Activated T-cell treated with anti-CD3 and anti-CD28 coated beads for 24 hours (primary cell): ENCODE measurements at places on chromosomes 6 and 20.

GRCh38 chr20:34970846-34971560 is 15.3 kb downstream of the MYH7B start:
- DNase-seq: no peak

- no peak for DNase-seq
These were observed 517.4 kb upstream of the JARID2 start for GRCh38 chr6:14728396-14729024.

- no peak for DNase-seq
These were observed 90.9 kb upstream of the HDDC2 start for GRCh38 chr6:125392682-125393081.

GRCh38 chr6:11262242-11262641 is 29.8 kb upstream of the NEDD9 start:
- DNase-seq: no peak

GRCh38 chr6:130713144-130713543 is 114.1 kb upstream of the SMLR1 start:
- DNase-seq: no peak

DNA sequence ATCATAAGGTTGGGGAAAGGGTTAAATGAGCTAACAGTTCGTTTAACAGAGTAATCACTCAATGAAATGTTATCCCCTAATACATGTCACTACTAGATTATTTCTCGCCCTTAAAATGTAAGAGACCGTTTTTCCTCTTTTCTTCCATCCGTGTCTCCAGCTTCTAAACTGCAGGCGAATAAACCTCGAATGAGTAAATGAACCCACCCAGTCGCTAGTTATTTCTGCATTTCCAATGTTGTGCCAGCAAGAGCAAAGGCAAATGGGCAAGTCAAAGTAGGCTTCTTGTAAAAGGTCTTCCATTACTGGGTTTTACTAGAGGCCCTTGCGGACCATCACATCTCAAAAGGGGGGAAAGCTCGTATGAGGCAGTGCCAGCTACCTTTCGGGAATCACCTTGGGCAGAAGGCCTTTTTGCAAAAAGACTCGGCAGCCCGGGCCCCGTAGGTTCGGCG is 400 bp upstream of the SMAP1 start:
- no peak for DNase-seq

GRCh38 chr6:152636609-152637295 is 410 bp downstream of the SYNE1 start:
- no peak for DNase-seq

GRCh38 chr6:13877051-13877450 is 47.7 kb upstream of the RNF182 start:
- DNase-seq: no peak

DNA sequence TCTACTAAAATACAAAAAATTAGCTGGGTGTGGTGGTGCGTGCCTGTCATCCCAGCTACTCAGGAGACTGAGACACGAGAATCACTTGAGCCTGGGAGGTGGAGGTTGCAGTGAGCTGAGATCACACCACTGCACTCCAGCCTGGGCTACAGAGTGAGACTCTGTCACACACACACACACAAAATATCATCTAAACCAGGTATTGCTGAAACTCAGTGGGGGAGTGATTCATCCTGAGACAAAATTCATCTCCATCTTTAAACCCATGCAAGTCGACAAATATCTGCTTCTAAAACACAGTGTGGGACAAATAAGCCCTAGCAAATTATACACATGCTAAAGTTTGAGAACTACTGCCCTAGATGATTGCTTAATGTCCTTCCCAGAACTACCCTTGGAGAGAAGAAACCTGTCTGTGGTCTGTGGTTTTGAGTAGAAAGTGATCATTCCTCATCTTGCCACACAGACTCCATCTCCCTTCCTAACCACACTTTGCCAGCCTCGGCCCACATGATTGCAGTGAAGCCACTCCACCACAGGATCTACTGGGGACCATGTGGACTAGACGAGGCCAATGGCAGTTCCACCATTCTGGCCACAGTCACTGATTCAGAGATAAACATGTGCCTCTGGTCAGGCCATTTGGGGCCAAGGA is 130.3 kb downstream of the OPRM1 start:
- DNase-seq: no peak

GRCh38 chr20:47493963-47494293 is 7.8 kb upstream of the NCOA3 start:
- DNase-seq: no peak

DNA sequence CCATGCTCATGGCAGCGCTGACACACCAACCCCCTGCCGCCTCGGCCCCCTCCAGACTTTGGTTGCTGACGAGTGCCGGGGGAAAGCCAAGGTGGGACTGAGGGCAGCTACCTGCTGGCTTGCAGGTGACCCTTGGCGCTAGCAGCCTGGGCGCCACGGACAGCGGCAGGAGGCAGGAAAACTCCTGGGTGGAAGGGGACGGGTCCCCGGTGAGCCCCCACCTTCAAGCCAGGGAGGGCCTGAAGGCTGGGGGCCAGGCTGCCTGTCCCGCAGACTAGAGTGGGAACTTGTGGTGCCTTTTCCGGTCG is 226.7 kb downstream of the OTOR start:
- no peak for DNase-seq

- DNase-seq: no peak
These were observed 177.7 kb upstream of the MCHR2 start for GRCh38 chr6:100171533-100172321.

DNA sequence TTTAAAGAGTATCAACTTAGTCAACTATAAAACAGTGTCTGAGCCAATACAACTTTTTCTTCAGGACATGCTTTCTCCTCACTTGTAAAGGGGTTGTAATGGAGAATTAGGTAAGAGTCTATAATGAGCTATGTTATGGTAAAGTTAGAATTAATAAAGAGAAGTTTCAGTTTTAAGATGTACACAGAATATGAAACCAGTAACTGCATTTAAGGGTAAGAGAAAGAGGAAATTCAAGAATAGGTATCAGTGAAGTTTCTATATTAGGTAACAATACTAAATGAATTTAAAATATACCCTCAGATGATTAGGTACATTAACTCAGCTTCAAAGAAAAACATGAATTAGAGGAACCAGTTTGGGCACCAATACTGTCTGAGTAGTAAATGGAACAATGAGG is 1444.3 kb upstream of the ADGRB3 start:
- no peak for DNase-seq
